ENCODE measurements at places on chromosomes 16 and 17.
A peak's percentile ranks its signal among the peaks of the same experiment; 100 is the strongest.

- DNase-seq = no peak
Observed at GRCh38 chr16:75502916-75503605, 7.8 kb upstream of the CHST6 start.

DNA sequence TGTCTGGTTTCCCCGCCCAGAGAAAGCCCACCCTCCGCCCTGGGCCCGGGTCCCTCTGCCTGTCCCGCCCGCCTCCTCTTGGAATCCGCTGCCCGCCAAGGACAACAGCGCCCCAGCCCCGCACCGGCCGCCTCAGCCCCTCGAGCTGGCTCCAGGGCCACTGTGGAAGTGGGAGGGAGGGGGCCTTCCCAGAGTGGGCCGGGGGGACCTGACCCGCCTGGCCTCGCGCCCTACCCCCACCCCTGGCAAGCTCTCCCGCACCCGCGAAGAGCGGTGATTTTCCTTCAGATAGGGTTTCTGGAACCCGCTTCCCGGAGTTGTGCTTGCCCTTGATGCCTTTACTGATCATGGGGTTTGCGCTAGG, 2.3 kb upstream of the CBX8 start:
- DNase-seq = no peak

- DNase-seq = no peak
Observed at GRCh38 chr16:23827057-23827456, 8.7 kb upstream of the PRKCB start.

- no peak for DNase-seq
Observed at GRCh38 chr16:28923652-28924398, 1.2 kb downstream of the RABEP2 start.

- DNase-seq = no peak
Observed at GRCh38 chr17:45314741-45315647, 1.8 kb downstream of the MAP3K14 start.

DNA sequence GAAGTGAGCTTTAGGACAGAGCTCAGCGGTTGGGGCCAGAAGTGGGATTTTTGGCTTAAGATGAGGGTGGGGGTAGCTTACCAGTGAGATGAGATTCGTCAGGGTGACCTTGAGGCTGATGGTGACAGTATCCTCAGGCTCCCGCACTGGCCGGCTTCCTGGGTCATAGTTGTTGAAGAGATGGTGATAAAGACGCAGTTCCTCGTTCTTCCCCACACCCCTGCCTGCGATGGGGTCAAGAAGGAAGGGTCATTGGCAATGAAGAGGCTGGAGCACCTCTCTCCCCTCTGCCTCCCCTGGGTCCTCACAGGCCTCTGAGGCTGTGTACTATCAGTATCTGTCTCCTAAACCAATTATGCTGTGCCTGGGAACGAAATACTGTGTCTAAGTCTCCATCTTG, 358 bp downstream of the CHRNE start:
- no peak for DNase-seq

GRCh38 chr16:80540516-80541305, at the start of gene DYNLRB2:
TSS of gene DYNLRB2 (plus strand) at chr16:80540993. CDS start at chr16:80541077, 84 bp downstream.
- peak; percentile 91 for DNase-seq

DNA sequence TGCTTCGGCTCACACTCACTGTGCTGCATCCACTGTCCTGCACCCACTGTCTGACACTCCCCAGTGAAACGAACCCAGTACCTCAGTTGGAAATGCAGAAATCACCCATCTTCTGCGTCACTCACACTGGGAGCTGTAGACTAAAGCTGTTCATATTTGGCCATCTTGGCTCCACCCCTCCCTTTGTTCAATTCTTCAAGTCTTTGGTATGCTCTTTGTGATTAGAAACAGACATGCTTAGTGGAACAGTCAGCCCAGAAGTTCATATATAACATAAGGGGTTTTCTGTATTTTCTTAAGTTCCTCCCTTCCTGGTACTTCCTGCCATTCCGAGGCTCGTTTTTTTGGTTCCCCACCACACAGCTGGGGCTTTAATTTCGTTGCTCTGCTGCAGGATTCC, 398.5 kb upstream of the DYNLRB2 start:
- no peak for DNase-seq

DNA sequence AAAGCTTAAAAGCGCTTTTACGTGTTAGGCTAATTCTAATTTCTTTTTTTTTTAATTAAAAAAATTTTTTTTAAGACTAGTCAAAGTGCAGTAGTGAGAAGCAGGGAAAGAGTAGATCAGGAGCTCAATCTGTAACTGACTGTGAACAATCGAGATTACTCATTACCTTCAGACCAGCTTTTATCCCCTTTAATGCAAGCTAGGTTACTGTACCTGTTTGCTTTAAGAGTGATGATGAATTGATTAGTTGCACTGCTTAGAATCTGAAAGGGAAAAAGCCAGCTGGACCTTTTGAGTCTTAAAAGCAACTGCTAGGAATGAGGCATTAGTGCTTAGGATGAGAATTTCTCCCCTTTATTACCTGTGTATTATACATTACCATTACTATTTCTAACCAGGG, 19.0 kb downstream of the PSMD11 start:
- DNase-seq = no peak

GRCh38 chr16:70729292-70729691, 43.4 kb upstream of the MTSS2 start:
- no peak for DNase-seq

- DNase-seq = peak; percentile 26
Observed at GRCh38 chr16:2016407-2016922, 3.1 kb upstream of the NPW start.

DNA sequence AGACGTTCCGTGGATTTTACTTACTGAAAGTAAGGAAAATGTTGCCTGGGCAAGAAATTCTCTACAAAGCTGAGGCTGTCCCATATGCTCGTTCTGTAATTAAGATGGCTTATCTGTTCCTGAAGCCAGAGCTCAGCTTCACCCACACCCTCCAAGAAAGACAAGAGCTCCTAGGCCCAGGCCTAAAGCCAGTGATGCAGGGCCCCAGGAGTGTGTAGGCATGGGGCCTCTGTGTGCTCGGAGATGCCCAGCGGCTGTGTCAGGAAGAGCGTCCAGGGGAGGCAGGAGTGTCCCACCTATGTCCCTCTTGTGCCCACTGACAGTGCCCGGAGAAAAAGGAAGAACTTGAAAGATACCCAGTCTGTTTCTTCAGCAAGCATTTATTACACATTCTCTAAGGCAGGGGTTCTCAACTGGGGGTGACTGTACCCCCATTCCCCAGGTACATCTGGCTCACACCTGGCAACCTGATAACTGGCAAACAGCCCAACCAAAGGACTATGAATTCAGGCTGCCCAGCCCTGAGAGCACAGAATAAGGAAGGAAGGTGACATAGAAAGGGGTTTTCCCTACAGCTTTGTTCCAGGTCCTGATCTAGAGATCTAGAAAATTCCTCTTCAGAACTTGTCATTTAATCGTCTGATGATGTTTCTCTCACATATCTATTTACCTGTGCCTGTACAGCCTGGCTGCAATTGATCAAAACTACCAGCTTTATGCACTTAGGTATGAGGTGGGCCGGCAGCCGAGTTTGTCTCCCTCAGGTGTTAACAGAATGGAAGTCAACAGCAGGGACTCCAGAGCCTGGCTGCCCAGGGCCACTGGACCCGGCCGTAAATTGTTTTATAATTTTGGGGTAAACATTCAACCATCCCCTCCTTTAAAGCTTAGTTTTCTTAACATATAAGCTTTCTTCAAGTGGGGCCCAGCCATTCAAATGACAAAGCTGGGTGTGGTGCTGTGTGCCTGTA, 12.0 kb downstream of the SNN start:
- DNase-seq = no peak

DNA sequence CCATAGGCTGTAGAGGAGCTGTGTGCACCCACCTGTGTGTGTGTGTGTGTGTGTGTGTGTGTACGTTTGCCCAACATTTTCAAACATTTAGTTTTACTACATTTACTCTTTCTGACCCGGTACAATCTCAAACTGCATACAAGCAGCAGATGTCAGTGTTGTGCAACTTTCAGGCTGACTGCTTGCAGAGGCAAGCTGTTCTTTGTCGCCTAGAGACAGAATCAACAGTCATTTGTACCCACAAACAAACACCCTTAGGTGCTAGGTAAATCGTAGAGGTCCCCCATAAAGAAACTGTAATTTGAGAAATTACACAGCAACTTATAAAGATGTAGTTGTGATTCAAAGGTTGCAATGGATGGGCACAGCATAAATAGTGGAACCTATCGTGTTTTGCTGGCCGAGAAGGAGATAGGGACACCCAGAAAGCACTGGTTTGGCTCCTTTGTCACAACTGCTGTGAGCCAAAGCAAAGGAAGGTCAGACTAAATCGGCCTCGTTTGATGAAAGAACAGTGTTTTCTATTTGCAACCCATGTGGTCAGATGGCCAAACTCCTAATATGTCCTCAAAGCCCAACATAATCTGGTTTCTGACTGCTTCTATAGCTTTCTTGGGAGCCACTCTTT, 478.4 kb downstream of the TOX3 start:
- DNase-seq = no peak

- no peak for DNase-seq
Observed at GRCh38 chr16:58127033-58127556, 2.1 kb downstream of the CFAP20 start.

GRCh38 chr16:5905935-5906334, 808.3 kb upstream of the EEF2KMT start:
- DNase-seq = no peak

GRCh38 chr17:63988741-63989621, 9.2 kb upstream of the PRR29 start:
- DNase-seq = no peak

DNA sequence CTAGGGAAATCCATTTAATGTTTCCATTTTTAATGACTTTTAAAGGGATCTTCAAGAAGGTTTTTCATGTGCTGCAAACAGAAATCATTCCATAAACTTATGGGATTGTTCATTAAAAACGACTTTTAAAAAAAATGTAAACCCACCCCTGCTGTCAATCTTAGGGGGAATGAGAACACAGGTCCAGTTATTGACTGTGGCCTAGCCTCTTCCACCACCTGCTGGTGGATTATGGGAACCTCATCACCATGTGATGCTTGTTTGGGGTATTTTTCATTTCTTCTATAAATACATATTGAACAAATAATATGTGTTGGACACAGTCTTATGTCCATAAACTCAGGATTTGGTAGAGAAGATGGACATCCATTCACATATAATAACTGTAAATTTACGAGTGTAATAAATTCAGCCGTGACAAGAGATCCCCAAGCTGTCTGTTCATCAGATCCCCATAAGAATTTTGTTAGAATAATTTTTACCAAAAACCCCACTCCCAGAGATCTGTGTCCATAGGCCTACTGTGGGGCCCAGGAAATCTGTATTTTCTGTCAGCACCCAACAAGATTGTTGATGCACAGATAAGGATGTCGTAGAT, 42.0 kb upstream of the TMC5 start:
- DNase-seq = peak; percentile 36

GRCh38 chr16:67548265-67549126, 13.8 kb upstream of the CTCF start:
- no peak for DNase-seq

GRCh38 chr16:23423496-23424049, 29.4 kb downstream of the COG7 start:
- no peak for DNase-seq

- no peak for DNase-seq
Observed at GRCh38 chr16:19137201-19138128, 23.7 kb downstream of the ITPRIPL2 start.

DNA sequence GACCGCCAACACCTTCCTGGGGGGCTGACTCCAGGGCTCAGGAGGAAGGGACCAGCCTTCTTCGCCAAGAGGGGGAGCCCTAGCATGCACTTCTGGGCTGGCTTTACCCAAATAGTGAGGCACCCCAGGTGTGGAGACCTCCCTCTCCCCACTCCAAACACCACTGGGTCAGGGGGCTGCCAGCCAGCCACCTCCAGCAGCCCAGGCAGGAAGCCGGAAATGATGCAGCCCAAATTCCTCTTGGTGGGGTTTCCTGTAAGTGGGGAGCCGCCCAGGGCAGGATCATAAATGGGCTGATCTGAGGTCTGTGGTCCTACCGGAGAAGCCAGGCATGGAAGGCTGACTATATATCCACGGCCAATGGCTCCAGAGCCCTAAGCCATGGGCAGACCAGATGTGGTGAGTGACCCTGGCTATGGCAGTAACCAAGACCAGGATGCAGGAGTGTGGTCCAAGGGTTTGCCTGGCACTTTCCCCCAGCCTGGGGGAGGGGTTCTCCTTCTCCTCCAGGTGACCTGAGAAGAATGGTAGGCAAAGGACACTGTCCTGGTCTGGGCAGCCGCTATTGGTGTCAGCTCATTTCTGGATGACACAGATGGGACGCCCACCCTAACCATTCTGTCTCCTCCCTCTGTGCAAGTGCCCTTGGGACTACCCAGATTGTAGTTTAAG, 4.2 kb downstream of the GIT1 start:
- DNase-seq = no peak

- DNase-seq = no peak
Observed at GRCh38 chr17:65193305-65193704, 56.1 kb downstream of the RGS9 start.

GRCh38 chr17:16583781-16584180, 14.8 kb upstream of the ZNF287 start:
- DNase-seq = peak; percentile 10

DNA sequence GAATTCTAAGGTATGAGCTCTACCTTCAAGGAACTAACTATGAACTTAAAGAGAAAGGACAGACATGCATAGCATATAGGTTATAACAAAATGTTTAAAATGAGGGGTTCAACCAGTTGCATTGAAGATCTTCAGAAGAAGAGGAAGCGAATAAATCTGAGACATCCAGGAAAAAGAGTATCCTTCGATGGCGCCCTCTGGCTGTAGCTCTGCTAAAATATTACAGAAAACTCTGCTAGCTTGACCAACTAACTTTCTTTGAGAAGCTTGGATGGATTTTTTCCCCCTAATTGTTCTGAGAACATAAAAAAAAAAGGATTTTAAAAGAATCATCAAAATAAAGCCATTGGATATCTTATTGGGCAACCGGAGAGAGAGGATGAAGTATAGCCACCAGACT, 659.9 kb upstream of the SOX9 start:
- no peak for DNase-seq

- no peak for DNase-seq
Observed at GRCh38 chr16:10453159-10453510, 67.3 kb downstream of the ATF7IP2 start.

DNA sequence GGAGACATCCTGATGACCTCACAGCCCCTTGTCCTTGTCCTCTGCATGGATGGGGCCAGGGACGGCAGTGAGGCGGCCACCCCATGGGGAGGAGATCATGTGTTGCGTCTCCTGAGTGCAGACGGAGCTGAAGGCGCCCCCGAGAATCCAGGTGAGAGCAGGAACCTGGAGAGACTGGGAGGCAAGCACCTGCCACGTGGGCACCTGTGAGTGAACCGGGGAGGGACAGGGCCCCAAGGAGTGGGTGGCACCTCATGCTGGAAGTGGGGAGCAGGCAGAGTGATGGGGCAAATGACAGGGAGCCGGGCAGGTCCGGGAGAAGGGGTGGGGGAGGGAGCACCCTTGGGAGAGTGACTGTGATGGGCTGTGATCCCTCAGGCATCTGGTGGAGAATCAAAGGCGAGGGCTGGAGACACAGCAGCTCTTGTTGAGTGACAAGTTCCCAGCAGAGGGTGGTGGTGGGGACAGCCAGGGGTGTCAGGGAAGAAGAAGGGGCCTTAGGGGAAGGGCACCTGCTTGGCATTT, 174.3 kb upstream of the CHMP6 start:
- DNase-seq = no peak

Measured in activated CD4-positive, alpha-beta T cell treated with anti-CD3 and anti-CD28 coated beads, Interleukin-2, amount 50 U/mL, for 48 hours (primary cell).